ENCODE measurements at places on chromosomes 1 and 21. TPM values are rescaled to one million over a fixed set of nuclear protein-coding genes. Genes with fewer than 3 reads are reported as not detected.
A peak's percentile ranks its signal among the peaks of the same experiment; 100 is the strongest.

- no peak for ATAC-seq
Measured at GRCh38 chr1:60423146-60423780, 349.7 kb upstream of the C1orf87 start.

DNA sequence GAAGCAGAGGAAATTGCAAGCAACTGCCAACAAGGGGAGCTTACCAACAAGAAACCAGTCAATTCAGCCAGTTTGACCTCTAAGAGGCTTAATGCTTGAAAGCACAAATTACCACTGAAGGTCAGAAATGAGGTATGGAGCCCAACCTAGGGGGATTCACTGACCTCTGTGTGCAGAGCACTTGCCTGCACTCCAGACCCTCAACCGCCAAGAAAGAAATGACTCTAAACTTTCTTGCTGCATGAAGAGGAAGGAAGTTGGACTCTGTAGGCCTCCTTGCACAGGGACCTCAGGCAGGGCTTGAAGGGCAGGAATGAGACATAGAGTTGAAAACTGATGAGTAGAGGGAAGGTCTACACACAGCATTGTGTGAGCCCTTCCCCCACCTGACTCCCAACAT is 10.0 kb downstream of the ARMH1 start:
- no peak for ATAC-seq

GRCh38 chr21:19392390-19392789 is 988.8 kb upstream of the TMPRSS15 start:
- ATAC-seq: no peak

DNA sequence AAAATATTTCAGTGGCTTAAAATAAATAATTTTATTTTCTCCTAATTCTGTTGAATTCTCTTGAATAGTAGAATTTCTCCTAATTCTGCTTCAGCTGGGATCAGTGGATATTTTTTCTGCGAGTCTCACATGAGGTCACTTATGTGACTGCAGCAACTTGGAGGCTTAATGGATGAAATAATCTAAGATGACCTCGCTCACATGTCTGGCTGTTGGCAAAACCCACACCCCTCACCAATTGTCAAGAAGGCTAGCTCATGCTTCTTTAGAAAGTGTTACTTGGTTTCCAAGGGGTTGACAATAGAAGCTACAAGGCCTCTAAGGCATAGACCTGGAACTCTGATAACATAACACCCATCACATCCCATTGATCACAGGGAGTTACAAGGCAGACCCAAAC is 156.9 kb upstream of the DPYD start:
- ATAC-seq: no peak

- ATAC-seq: no peak
Measured at GRCh38 chr1:37655274-37655673, 20.6 kb upstream of the RSPO1 start.

DNA sequence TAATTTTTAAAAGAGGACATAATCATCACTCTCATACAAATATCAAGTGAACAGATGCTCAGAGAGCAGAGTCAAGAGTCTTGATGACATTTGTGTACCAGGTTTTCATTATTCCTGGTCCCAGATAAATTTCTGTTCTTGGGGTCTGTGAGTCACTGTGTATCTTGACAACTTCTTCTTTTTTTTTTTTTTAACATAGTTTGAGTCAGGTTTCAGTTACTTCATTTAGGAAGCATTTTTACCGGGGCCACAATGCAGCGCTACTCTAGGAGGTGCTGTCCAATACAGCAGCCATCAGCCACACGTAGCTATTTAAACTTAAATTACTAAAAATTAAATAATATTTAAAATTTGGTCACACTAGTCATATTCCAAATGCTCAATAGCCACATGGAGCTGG is 188.1 kb upstream of the SAMSN1 start:
- ATAC-seq: peak; percentile 56

- no peak for ATAC-seq
Measured at GRCh38 chr1:87338566-87338965, 9.9 kb downstream of the LMO4 start.

DNA sequence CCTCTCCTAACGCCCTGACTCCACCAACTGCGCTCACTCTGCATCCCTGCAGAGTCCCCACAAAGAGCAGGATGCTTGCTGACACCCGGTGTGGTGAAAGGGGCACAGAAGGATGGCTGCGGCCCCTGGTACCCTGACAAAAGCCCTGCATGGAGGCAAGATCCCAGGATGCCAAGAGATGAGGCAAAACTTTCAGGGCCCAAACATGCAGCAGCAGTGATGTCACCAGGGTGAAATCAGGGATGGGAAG is 36.6 kb downstream of the SLC9A1 start:
- ATAC-seq: no peak

GRCh38 chr1:215992620-215993019 is 425.5 kb downstream of the KCTD3 start:
- no peak for ATAC-seq

- no peak for ATAC-seq
Measured at GRCh38 chr1:14011132-14011531, 311.1 kb downstream of the PRDM2 start.

SPAG17 gene
- not detected for total RNA-seq

FTCD gene
- total RNA-seq: 0.24 TPM

C1QTNF12 gene
- total RNA-seq: 1.8 TPM

ASPM gene
- 61.5 TPM for total RNA-seq

All from activated T-helper 17 cell treated with anti-CD3 and anti-CD28 coated beads, Interleukin-2, amount 50 U/mL, for 72 hours (primary cell).